ENCODE measurements at places on chromosomes 5 and 9.

DNA sequence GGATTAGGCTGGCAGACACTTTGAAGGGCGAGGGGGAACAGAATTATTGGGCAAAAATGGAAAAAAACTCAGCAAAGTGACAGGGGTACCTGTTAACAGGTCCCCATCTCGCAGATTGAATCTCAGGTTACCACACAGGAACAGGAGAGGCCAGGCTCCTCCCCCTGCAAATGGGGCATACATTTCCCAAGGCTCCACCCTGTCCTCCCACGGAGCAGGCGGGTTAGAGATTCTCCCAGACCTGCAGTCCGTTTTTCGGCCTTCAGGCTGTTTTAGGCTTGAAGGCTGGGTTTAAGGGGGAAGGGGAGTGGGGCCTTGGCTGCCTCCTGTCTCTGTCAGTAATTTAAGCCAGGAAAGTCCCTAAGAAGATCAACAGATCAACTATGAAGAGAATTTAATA, 42.7 kb downstream of the LRRC70 start:
- DNase-seq: no peak

DNA sequence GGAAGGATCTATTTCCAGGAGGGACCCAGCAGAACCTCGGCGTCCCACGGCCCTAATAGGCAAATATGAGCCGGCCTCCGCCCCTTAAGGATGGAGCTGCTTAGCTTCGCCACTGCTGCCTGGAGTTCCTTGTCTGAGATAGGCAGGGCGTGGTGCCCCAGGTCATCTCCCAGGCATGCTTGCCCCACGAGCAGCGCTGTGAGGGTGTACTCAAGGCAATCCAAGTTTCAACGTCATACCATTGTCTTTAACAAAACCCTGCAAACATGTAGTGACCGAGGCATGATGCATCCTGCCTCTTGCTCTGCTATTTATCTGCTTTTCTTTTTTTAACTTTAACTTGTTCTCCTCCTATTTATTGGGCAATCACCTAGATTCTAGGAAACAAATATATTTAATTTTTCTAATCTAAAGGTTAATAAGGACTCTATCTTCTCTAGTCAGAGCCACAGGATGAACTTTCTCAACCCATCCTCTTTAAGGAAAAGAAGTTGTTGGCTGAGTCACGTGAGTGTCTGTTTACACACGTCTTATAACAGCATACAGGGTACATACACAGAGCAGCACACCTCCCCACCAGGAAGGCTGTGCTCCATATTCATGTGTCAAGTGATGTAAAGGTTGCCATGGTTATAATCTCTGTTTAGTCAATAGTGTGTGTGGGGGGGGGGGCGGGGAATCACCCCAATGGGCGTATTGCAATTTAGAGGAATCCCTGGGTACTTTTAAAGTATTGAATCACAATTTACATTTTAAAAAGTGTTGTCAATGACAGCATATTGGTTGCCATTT, 27.3 kb upstream of the ZSWIM6 start:
- DNase-seq: no peak

- DNase-seq: no peak
Observed at GRCh38 chr5:124952566-124952965, 206.1 kb upstream of the ZNF608 start.

GRCh38 chr9:109245310-109245897, 75.5 kb downstream of the EPB41L4B start:
- DNase-seq: no peak

DNA sequence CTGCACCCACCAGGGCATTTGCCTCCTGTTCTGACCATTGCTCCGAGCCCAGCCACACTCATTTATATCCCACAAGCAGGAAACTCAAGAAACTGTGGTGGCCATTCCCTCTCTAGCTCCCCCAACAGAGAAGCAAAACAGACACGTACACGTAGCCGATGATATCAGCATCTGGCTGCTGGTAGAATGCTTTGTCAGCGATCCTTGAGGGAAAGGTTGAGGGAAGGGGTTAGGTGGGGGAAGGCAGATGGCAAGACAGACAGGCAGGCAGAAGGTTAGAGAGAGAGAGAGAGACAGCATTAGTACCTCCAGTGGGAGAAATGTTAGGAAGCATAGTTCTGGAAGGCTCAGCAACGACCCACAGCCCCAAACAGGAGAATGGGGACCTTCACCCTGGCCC, 7.8 kb downstream of the HIGD2A start:
- DNase-seq: no peak

- no peak for DNase-seq
Observed at GRCh38 chr9:84061613-84062193, 81.1 kb downstream of the RMI1 start.

DNA sequence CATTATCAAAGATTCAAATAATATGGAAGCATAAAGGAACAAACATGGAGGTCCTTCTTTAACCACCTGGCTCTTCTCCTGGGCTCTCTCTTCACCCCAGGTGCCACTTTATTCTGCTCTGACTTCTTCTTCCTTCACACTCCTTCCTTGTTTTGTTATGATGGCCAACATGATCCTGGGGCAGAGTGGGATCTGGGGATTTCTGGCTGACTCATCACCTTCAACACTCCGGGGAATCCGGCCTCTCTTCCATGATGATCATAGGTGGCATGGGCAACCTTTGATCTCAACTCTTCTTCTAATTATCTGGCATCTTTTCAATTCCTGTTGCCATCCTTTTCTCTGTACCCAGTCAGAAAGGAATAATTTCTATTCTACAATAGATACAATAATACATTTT, 62.1 kb upstream of the TRPC7 start:
- DNase-seq: no peak

DNA sequence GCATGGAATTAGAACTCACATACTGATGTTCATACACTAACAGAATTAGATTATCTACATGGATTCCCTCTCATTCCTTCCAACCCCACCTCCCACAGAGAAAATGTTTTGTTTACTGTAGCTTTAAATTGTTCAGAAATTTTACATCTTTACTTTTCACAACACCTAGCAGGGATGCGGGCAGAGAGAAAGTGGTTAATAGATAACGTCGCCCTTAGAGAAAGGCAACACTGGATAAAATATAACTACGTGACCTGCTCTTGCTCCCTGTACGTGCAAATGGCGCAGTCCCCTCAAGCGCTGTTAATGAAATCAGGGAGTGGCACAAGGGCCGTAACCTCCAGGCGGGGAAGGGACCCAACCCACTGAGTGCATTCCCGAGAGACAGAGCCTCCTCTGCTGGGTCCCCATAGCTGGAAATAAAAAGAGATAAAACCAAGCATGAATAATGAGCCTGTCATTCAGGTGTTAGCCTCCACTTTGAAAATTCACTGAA, 125.3 kb upstream of the DAPK1 start:
- DNase-seq: no peak

DNA sequence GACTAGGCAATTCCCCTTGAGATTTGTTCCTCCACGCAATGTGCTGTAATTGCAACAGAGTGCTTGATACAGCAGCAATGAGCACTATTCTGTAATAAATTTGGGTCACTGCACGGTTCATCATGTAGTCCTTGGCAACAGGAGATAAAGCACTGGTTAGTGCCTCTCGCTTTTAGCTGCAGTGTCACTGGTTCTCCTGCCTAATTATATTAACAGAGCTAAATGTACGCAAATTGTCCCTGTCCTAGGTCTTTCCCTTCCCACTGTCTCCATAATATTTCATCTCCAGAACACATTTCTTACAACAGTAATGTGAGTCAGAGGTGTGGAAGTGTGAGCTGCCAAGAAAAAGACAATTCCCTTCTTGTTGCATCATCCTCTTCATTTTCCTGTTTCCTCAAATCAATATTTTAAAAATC, 553.1 kb downstream of the ZNF608 start:
- DNase-seq: no peak

- peak; percentile 68 for DNase-seq
Observed at GRCh38 chr5:134874831-134875655, 872 bp downstream of the TXNDC15 start.

DNA sequence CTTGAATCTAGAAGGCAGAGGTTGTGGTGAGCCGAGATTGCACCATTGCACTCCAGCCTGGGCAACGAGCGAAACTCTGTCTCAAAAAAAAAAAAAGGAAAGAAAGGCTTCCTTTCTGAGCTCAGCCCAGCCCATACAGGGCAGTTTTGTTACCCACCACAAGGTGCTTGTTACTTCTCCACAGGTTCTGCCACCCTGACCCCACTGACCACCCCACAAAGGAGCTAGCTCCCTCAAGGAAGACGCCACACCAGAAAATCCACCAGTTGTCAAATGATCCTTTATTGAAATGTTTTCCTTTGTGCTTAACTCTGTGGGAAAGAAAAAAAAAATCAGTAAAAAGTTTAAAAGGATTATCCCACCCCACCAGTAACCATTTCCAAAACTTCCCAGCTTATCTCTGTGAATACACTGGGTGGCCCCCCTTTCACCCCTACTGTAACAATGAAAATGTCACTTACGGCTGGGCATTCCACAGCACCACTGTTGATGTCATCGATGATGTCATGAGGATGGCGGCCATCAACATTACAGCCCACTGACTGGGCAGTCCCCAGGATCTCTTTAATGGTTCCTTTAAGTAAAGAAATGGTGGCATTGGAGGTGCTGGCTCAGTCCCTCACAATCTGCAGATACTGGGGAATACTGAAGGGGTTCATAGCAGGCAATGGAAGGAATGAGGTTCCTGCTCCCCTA, 3.6 kb downstream of the RPL12 start:
- DNase-seq: no peak

GRCh38 chr5:15354021-15354420, 146.0 kb upstream of the FBXL7 start:
- DNase-seq: no peak

GRCh38 chr9:83410701-83411100, 127.5 kb downstream of the FRMD3 start:
- DNase-seq: no peak

DNA sequence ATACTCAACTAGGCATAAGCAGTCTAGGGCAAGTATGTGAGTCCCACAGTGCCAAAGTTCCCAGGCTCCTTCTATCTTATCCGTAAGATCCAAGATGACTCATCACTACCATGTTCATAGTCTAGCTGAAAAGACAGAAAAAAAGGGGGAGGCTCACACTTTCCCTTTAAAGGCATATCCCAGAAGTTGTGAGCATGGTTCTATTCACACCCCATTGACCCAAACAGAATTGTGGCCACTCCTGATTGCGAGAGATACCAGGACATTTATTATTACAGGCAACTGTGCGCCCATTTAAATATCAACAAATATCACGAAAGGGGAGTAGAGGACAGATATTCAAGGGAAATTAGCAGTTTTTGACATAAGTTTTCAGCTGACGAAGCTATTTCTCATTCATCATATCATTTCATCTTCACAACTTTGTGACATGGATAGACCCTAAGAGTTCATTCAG, 8.1 kb upstream of the PFDN1 start:
- DNase-seq: no peak

DNA sequence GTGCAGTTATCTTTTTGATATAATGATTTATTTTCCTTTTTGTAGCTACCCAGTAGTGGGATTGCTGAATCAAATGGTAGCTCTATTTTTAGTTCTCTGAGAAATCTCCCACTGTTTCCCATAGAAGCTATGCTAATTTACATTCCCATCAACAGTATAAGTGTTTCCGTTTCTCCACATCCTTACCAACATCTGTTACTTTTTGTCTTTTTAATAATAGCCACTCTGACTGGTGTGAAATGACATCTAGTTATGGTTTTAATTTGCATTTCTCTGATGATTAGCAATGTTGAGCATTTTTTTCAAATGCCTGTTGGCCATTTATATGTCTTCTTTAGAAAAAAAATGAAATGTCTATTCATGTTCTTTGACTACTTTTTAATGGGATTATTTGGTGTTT, 94.7 kb downstream of the SERINC5 start:
- no peak for DNase-seq

DNA sequence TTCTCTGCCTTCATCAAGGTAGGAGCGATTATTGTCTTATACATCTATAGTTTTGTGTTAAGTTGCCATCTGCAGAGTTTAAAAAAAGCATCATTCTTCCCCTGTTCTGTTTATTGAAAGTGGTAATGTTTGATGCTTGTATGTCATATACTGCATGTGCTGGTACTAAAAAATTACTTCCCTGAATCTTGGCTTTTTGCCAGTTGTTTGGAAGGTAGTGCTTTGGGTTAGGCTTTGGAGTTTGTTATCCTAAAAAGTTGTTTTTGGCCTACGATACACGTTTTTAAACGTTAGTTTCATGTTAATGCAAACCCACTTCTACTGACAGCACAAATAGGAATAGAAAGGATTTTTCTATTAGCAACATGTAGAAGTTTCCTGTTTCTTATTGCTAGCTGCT, 158.3 kb downstream of the GIN1 start:
- no peak for DNase-seq

DNA sequence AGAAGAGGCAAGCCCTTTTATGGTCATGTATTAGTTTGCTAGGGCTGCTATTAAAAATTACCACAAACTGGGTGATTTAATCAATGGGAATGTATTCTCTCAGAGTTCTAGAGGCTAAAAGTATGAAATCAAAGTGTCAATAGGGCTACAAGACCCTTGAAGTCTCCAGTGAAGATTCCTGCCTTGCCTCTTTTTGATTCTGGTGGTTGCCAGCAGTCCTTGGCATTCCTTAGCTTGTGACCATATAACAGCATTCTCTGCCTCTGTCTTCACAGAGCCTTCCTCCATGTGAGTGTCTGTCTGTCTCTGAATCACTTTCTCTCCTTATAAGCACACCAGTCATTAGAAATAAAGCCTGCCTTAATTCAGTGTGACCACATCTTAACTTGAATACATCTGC, 282.7 kb downstream of the KCNN2 start:
- DNase-seq: no peak

- DNase-seq: no peak
Observed at GRCh38 chr5:176131771-176132170, 106.5 kb upstream of the SIMC1 start.

GRCh38 chr9:68970151-68970550, 43.8 kb downstream of the PRKACG start:
- no peak for DNase-seq

DNA sequence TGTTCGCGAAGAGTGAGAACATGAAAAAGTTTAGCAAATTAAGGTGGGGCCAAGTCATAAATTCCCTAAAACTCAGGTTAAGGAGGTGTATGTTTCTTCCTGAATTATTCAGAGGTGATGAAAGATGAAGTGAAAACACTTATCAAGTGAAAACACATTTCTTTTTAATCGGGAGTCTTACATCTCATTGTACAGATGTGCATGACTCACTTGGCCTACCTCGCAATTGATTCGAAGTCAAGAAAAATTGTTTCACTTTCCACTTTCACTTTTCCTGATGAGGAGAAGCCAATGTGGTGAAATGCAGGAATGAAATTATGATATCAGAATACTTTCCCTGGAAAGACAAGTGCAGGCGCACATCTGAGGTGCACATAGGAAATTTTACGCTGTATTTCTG, 78.7 kb downstream of the SLC25A46 start:
- no peak for DNase-seq

DNA sequence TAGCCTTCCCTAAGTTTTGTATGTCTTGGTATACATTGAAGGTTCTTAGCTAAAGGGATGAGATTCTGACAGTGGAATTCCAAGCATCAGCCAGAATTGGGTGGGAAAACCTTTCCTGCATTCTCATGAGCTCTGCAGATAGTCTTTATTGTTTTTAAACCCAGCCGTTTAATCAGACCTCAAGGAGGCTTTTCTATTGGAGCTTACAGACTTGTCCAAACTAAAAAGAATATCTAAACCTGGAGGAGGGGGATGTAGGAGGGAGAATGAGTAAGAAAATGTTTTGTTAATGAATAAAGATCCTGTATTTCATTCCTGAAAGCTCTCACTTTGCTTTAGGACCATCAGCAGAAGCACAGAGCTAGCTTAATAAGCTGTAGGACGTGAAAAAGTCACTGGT, 41.7 kb downstream of the EBF1 start:
- DNase-seq: no peak

- DNase-seq: no peak
Observed at GRCh38 chr9:110351009-110351467, 13.4 kb upstream of the TXNDC8 start.

Data from activated CD8-positive, alpha-beta memory T cell treated with anti-CD3 and anti-CD28 coated beads, Interleukin-2, amount 10 ng/mL, durations not matched to agents 7 days and 5 days (primary cell).